ENCODE measurements at places on chromosomes 2 and 18. TPM values are rescaled to one million over a fixed set of nuclear protein-coding genes. Genes with fewer than 3 reads are reported as not detected.

The CDH19 gene
- 0.13 TPM for total RNA-seq

The CCDC74B gene
- total RNA-seq, result 5.4 TPM

The HSBP1L1 gene
- 61.7 TPM for total RNA-seq

The PLCD4 gene
- total RNA-seq, result 9.3 TPM

The CRYBA2 gene
- not detected for total RNA-seq

The DRC1 gene
- total RNA-seq, result not detected

The PPP1CB gene
- 131 TPM for total RNA-seq

The ST6GAL2 gene
- total RNA-seq, result 1.9 TPM

The VIT gene
- total RNA-seq, result 0.39 TPM

The ERICH2 gene
- not detected for total RNA-seq

The CCDC93 gene
- 6.5 TPM for total RNA-seq

The LRRTM4 gene
- total RNA-seq, result not detected

The NCOA1 gene
- 18.9 TPM for total RNA-seq

The MC4R gene
- not detected for total RNA-seq

The TCF4 gene
- total RNA-seq, result 51.3 TPM

The RTKN gene
- 15.7 TPM for total RNA-seq

The TUBB8B gene
- total RNA-seq, result not detected

The GNAL gene
- total RNA-seq, result 1.8 TPM

The HRH4 gene
- total RNA-seq, result not detected

The NEUROD1 gene
- not detected for total RNA-seq

The CYS1 gene
- 0.39 TPM for total RNA-seq

The PTH2R gene
- total RNA-seq, result not detected

The STAT4 gene
- total RNA-seq, result 0.64 TPM

The AP1S3 gene
- total RNA-seq, result 5.5 TPM

The ALPG gene
- not detected for total RNA-seq

The FECH gene
- total RNA-seq, result 31.2 TPM

The SCYGR8 gene
- not detected for total RNA-seq

The CCDC138 gene
- 3.7 TPM for total RNA-seq

The FABP1 gene
- total RNA-seq, result not detected

The NEU4 gene
- not detected for total RNA-seq

All from epithelial cell of alveolus of lung (primary cell).